Smooth muscle cell of the umbilical artery (primary cell): ENCODE measurements at places on chromosomes 11 and 22. TPM values are rescaled to one million over a fixed set of nuclear protein-coding genes. Genes with fewer than 3 reads are reported as not detected.

MMP13 gene
- total RNA-seq, result under 0.01 TPM in 1 of 2 replicates, not detected in the other

LYVE1 gene
- total RNA-seq, result 0.37 TPM in 1 of 2 replicates, not detected in the other

CBX6 gene
- total RNA-seq, result 31.2 and 48.6 TPM in 2 replicates

KRTAP5-7 gene
- total RNA-seq, result 0.14 TPM in 1 of 2 replicates, not detected in the other

SPI1 gene
- total RNA-seq, result not detected in 2 replicates

GLYATL1 gene
- 0.69 TPM in 1 of 2 replicates, not detected in the other for total RNA-seq
